ENCODE measurements at places on chromosomes 4 and X.

GRCh38 chr4:150302553-150302952 is 224.3 kb downstream of the DCLK2 start:
- DNase-seq = no peak

GRCh38 chr4:40254608-40255392 is 58.0 kb downstream of the RHOH start:
- no peak for DNase-seq

GRCh38 chr4:70754990-70755688 is 33.4 kb downstream of the RUFY3 start:
- no peak for DNase-seq

DNA sequence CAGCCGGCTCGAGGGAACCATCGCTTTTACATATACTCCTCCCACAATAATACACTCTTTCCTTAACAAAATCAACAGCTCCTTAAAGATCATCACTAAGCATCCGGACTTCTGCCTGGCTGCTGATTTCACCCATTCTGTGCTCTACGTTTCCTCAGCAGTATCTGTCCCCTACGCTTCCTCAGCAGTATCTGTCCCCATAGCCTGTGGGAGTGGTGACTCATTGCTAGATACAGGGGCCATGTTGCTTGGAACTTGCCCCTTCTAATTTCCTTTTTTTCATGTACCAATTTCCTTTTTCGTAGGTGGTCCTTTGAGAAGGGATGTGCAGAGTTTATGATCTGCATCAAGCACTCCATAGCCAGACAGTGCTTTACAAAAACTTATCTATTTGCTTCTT is 18.6 kb downstream of the MAP3K15 start:
- no peak for DNase-seq

DNA sequence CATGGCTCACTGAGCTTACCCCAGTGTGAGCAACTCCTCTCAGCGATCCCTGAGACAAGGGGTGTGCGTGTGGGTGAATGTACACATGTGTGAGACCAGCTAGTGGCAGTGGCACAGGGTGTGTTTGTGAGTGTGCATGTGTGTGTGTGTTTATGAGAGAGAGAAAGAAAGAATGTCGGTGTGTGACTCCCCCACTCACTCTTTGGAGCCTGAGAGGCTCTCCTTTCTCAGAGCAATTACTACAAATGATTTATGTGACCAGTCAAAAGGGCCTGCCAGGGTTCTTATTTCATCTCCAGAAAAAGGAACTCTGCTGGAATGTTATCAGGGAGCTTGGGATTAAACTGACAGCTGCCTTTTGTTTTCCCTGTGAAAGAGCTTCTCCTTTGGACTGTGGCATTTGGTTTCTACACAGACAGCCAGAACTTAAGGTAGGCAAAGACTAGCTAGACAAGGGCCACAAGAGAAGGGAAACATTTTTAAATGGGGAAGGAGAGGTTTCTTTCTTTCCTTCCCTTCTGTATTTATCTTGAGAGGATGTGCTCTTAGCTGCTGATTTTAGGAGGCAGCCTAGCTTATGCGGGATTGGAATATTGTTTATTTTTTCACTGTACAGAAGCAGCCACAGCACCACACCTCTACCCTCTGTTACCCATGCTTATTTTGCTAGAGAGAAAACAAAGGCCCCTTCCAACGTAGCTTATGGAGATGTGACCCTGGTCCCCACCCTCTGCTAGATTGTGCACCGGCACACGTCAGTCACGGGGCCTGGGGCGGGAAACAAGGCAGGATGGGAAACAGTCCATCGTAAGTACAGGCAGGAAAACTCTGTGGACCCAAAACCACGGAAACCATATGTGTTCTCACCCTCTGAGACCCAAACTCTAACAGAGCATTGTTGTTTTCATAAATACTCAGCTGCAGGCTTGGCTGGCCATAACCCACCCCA is 143.5 kb downstream of the MGST2 start:
- no peak for DNase-seq

DNA sequence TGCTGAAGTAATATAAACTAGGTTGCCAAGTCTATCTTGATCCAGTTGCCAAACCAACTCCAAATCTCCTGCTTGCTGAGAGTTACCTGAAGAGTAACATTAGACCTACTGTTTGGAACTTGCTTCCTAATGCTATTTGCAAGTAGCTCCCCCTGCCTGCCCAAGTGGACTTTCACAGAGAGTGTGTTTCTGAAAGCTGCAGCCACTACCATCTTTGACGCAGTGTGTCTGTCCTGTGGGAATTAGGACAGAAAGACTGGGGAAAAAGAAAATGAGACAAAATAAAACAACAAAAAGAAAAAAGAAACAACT is 195.0 kb upstream of the HS3ST1 start:
- DNase-seq = no peak

DNA sequence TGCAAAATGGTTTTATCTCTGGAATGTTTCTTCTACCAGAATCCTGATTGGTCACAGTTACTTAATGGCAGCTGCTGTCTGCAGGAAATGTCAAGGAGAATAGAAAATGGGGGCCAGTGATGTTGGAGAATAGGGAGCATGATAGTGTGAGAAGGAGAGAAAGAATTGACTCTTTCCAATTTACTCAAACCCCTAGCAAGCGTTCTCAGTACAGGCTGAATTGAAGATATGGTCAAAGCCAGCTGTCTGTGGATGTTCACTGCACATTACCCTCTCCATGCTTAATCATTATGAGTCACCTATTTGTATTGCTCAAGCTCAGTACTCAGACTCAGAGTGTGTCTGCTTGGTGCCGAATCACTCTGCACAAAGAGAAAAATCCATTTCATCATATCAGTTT is 57.8 kb upstream of the FAM47B start:
- no peak for DNase-seq

GRCh38 chrX:146186540-146186939 is 368.9 kb downstream of the SLITRK2 start:
- no peak for DNase-seq

- no peak for DNase-seq
Measured at GRCh38 chrX:153438532-153438931, 7.3 kb downstream of the TREX2 start.

GRCh38 chr4:4667622-4668081 is 125.8 kb upstream of the STX18 start:
- DNase-seq = no peak

GRCh38 chr4:71497078-71497477 is 158.3 kb downstream of the SLC4A4 start:
- DNase-seq = no peak

GRCh38 chr4:164379694-164380093 is 374.2 kb upstream of the SMIM31 start:
- no peak for DNase-seq

DNA sequence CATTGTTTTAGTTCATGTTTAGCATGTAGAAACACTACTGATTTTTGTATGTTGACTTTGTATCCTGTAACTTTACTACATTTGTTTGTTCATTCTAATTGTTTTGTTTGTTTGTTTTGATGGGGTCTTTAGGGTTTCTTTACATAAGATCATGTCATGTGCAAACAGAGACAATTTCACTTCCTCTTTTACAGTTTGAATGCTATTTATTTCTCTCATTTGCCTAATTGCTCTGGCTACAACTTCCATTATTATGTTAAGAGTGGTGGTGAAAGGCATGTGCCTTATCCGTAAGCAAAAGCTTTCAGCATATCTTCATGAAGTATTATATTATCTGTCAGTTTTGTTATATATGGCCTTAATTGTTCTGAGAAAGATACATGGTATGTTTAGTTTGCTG is 571.1 kb downstream of the PCDH7 start:
- no peak for DNase-seq

DNA sequence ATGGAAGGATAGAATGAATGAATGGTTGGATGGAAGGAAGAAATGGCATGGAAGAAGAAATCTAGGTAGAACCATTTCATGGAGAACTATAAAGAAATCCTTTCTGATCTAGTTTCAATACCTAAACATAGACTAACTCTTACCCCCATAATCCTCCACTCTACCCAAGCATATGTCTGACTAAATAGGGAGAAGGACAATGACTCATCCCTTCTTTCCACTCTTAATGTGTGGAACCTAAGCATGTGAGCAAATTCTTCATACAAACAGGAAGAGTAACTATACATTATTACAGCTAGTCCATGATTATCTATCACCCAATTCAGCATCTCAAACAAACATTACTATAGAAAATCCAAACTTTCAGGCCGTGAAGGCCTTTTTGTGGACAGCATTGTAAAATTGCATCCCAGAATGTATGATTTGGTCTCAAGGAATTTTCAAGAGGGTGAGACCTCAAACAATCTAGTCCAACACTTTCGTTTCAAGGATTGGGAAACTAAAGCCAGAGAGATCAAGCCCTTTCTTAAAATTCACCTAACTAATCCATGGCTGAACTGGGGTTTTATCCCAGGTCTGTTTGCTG is 11.2 kb downstream of the C1QTNF7 start:
- DNase-seq = no peak

DNA sequence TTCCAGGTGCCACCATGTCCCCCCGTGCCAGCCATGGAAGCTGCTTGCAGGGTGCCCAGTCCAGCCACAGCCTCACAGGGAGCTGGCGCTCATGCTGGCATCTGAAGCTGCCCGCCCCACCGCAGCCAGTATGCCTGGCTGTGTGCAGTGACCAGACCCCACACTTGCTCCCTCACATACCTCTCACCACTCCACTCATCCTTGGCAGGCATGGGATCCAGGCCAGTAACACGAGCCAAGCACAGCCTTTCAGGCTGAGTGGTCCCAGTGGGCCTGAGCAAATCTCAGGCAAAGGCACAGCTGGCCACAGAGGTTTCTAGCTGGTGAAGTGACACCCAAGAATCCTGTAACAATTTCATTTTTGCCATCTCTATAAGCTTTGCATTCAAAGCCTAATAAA is 48.4 kb upstream of the SEC24B start:
- DNase-seq = no peak

- DNase-seq = no peak
Measured at GRCh38 chr4:110062166-110062565, 136.2 kb downstream of the ELOVL6 start.

DNA sequence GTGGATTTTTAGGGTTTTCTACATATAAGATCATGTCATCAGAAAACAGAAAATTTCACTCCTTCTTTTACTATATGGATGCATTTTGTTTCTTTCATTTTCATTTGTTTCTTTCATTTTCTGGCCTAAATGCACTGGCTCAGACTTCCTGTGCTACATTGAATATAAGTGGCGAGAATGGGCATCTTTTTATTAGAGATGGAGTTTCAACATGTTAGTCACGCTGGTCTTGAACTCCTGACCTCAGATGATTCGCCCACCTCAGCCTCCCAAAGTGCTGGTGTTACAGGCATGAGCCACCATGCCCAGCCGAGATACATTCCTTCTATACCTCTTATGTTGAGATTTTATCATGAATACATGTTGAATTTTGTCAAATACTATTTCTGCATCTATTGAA is 61.8 kb downstream of the BRWD3 start:
- DNase-seq = no peak

DNA sequence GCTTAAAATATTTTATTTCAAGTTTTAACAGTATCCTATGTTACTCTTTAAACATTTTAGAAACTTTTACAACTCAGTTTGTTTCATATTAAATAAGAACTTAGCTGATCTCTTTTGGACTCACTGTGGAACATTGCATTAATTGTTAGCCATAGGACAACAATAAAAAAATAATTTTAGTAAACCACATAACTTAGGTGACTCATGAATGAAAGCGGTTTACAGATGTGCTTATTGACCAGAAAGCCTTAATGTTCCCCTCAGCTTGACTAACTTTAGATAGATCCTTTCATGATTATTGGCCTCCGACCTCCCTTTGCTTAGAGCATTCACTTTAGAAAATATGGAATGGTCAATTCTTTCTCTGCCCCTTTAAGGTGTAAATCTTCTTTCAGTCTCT is 783.5 kb upstream of the MAGEB2 start:
- DNase-seq = no peak

GRCh38 chrX:12309040-12309743 is 170.9 kb downstream of the FRMPD4 start:
- DNase-seq = no peak

DNA sequence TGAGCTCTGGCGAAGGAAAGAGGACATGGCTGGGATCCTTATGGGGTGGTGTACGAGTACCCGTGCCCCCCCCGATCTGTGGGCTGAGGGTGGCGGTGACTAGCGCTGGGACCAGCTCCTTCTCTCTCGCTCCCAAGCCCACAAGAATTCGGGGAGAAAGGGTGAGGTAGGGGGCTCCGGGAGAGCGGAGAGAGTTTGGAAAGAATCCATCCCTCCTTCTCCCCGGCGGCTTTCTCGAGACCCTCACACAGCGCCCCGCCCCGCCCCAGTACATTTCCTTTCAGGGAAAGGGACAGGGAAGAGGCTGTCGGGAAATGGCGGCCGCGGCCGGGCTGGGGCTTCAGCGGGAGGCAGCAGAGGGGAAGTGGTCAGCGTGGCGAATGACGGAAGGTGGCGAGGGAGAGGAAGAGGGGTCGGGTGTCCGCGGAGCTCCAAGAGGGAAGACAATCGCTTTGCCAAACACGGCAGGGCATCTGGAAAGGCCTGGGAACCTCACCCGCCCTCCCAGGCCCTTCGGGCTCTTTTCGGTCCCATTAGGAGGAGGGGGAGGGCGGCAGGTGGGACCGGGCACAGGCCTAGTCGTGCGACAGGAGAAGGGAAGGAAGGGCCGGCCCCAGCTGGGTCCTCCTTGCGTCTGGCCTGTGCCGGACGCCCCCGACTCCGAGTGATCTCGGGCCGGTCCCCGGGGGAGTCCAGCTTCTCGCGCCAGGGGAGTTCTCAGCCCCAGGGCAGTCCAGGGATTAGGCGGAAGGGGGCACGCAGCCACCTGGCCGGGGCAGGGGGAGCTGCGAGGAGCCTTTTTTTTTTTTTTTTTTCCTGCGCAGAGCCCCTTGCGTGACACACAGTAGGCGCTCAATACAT is 10.2 kb downstream of the HNRNPH2 start:
- DNase-seq = peak; percentile 11

- no peak for DNase-seq
Measured at GRCh38 chr4:105894660-105895582, at the start of gene NPNT. Gene NPNT, plus strand, starts transcription at chr4:105895471. Its CDS starts 182 bp downstream, at chr4:105895653.

DNA sequence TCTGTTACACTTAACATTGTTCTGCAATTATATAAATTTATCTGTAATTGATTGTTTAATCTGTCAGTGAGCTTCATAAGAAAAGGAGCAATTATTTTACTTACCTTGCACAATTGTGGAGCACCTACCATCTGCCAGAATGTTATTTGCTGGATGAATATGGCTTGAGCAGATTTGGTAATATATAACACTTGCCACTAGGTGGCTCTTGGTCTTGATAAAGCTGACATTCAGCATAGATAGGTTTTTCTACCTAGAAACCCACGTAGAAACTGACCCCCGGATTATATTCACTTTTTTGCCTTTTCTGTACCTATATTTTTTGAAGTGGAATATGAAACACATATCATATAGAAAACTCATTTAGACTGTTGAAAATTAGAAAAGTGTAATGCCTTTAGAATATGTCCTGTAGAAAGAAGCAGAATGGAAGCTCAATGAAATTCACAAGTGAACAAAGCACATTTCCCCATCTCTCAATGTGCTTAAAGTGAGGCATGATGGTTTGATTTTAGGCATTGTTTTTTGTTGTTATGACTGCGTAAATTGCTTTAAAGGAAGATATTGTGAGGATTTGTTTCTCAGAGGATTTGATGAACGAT is 9.5 kb downstream of the RBPJ start:
- no peak for DNase-seq

- DNase-seq = no peak
Measured at GRCh38 chrX:139889760-139890159, 43.1 kb downstream of the ATP11C start.
